Activated CD8-positive, alpha-beta T cell treated with anti-CD3 and anti-CD28 coated beads for 36 hours (primary cell): ENCODE measurements at places on chromosomes 5 and 9.

DNA sequence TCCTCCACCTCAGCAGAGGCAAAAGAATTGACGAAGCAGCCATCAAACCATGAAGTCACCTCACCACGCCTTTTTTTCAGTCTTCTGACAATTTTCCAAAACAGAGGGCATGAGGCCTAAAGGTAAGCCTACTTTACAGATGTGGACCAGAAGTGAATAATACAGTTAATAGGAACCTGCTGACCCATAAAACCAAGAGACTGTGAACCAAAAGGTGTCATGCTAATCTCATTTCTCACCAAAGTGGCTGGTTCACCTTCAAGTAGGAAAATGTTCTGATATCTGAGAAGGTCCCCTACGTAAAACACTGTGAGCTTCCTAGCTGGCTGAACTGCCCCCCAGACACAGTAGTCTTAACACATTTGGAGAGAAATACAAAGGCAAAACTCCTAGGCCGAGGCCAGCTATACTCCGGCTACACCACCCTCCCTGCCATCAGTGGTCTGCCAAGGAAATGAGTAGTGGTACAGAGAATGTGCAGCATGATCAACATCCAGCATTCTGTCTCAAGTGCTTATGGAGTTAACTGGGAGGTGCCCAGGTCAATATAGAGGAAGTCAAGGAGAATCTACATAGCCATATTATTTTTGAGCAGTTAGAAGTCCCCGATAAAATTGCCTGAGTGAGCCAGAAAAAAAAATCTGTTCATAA lies 19.3 kb upstream of the F2RL2 start:
- no peak for DNase-seq

- no peak for DNase-seq
Observed at GRCh38 chr5:152378730-152379129, 26.3 kb downstream of the NMUR2 start.

GRCh38 chr5:169717288-169717687 lies 80.2 kb downstream of the DOCK2 start:
- no peak for DNase-seq

GRCh38 chr5:87572611-87573010 lies 159.9 kb upstream of the CCNH start:
- DNase-seq: no peak

DNA sequence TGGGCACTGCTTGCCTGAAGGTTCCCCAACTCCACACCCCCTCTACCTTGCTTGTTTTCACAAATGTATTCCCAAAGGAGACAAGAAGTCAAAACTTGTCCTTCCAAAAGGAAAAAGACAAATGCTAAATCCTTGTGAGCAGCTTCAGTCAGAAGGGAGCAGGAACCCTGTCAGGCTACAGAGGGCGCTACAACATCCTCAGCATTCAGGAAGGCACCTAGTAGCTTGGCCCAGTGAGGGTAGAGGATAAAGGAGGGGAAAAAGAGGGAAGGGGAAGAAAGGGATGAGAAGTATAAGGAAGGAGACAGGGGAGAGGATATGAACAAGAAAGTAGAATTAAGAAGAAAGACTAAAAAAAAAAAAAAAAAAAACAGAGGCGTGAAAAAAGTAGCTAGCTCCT lies 97.5 kb downstream of the MLLT3 start:
- DNase-seq: peak; percentile 31

DNA sequence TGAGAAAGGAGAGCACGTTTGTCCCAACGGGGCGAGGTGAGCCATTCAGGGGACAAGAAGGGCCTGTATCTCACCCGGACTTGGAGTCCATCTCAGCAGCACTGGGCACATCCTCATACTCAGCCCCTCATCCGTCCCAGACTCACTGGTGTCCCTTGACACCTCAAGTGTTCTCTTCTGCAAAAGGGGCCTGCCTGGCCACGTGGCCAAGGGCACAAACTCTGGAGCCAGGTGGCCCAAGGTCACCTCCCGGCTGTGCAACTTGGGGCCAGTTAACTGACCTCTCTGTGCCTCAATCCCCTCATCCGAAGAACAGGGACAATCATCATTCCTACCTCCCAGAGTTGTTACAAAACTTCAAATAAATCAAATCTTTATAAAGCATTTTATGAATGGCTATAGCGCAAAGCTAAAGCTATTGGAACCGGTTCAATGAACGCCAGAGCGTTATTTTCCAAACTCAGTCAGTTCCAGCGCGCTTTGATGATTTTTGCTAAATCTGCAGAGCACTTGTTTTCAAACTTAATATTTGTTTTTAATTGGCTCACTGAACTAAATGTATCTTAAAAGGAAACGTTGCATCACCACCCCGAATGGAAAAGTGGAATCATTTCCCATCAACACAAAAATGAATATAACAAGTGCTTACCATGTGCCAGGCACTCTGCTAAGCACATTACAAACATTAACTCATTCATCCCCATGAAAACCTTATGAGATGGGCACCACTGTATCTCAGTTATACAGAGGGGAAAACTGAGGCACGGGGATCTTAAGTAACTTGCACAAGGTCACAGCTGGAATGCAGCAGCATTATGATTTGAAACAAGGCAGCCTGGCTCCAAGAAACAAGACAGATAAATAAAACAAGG lies 49.3 kb downstream of the DUSP1 start:
- no peak for DNase-seq
